ENCODE measurements at places on chromosomes 5 and 9.

DNA sequence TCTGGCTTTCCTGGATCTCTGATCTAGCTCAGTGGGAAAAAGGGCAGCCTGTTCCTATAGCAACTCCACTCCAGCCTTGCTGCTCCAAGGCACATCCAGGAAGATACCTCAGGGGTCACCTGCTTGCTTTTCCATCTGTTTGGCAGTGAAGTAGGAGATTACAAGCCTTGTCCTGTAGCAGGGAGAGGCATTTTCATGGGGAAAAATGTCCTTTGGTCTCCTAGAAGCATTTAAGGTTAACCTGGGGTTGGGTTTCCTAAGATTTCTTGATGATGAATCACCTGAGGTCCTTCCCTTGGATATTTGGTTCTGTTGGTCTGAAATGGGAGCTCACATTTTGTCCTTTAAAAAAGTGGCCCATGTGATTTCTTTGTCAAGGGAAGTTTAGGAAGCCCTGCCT lies 1.5 kb upstream of the TMEM174 start:
- DNase-seq = no peak

- peak; percentile 89 for DNase-seq
Measured at GRCh38 chr5:124180875-124181461, 565.5 kb downstream of the ZNF608 start.

GRCh38 chr5:99706160-99706559 lies 777.4 kb upstream of the CHD1 start:
- DNase-seq = no peak

- no peak for DNase-seq
Measured at GRCh38 chr9:106449336-106449927, 413.5 kb upstream of the ZNF462 start.

GRCh38 chr9:17165764-17166163 lies 30.9 kb downstream of the CNTLN start:
- no peak for DNase-seq

- DNase-seq = no peak
Measured at GRCh38 chr9:102456562-102456961, 538.6 kb upstream of the CYLC2 start.

DNA sequence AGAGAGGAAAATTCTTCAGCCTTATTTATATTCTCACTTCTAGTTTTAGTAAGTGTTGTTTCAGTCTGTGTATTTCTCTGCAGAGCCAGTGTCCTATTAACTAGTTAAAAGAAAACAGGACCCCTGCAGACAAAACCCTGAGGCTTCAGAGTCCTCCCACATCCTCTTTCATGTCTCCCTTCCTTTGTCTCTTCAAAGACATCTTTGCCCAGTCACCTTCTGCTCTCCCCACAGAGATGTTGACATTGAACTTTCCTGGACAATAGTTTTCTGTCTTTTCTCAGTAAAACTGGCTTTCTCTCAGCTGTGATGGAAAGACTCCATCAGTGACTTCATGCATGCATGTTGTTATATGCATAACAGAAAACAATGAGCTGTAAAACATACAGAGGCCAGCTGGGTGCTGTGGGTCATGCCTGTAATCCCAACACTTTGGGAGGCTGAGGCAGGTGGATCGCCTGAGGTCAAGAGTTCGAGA lies 20.2 kb downstream of the GRAMD2B start:
- DNase-seq = no peak

GRCh38 chr5:119323601-119324000 lies 32.2 kb upstream of the TNFAIP8 start:
- DNase-seq = no peak

GRCh38 chr9:128770286-128771030 lies 1.3 kb downstream of the ZER1 start:
- DNase-seq = no peak

- peak; percentile 15 for DNase-seq
Measured at GRCh38 chr5:36743891-36744772, 132.4 kb upstream of the NIPBL start.

- no peak for DNase-seq
Measured at GRCh38 chr5:102801371-102801770, 46.3 kb downstream of the PAM start.

DNA sequence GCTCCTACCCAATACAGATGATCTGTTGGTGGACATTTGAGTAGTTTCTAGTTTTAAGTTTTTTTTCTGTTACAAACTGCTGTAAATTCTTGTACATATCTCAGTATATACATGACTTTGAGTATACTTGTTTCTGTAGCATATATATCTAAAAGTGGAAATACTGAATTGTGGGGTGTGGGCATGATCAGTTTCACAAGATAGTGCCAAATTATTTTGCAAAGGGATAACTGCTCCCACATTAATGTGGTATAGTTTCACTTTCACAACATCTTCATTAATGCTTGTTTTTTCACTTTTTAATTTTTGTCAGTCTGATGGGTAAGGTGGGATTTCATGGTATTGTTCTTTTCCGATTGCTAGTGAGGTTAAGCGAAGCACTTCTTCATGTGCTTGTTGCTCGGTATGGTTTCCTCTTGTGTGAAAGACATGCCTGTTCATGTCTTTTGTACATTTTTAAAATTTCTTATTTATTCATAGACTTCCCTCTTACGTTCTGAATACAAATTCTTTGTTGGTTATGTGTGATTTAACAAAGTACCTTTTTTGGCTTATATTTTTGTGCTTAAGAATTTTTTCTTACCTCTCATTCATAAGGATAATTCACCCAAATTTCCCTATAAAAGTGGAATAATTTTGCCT lies 103.5 kb downstream of the CDC42SE2 start:
- DNase-seq = no peak

DNA sequence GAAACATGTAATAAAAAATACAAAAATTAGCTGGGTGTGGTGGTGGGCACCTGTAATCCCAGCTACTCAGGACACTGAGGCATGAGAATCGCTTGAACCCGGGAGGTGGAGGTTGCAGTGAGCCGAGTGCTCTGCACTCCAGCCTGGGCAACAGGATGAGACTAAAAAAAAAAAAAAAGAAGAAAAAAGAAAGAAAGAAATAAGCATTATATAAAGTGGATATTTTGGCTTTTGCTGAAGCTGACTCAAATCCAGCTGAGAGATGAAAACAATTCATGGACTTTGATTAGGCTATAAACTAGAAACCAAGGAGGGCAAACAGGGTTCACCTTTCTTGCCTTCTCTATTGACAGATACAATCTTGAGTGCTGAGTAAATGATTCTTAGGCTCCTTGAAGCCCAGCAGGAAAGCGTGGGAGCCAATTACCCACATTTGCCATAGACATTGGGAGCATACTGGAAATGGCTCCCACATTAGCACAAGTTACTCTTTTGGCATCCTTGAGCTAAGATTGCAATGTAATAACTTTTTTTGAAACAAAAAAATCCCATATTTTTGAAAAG lies 2.4 kb upstream of the BTF3 start:
- no peak for DNase-seq

- DNase-seq = no peak
Measured at GRCh38 chr5:15001517-15001916, 129.9 kb upstream of the ANKH start.

DNA sequence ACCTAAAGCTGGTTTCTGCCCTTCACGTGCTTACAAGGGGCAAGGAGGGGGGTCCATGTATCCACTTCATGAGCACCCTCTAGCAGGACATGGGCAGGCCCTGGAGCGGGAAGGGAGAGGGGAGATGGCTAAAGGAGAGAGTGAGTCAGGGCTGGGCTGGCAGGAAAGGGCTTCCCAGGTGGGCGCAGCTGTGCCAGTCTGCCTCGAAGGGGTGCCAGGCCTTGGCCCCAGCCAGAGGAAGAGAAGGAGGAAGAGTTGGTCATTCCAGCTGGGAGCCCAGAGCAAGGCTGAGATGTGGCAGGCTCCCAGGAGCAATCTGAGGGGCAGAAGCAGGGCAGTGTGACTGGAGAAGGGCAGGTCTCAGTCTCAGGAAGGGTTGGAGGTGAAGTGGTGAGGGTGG lies 24.7 kb downstream of the TRIM14 start:
- DNase-seq = no peak

DNA sequence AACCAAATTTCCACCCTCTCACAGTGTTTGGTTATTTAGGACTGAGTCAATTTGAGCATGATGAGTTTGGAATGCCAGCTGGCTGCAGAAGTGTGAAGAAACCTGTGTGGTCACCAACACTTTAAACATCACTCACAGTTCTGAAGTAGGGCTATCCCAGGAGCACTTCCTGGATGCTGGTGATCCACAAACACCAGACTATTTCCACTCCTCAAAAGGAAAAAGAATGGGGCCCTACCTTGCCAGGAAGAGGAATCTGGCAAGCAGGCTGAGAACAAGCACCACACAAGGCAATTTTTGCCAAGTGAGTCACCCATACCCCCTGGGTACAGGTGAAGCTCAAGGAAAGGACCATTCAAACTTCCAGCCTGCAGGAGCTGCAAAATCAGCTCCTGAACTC lies 294.2 kb upstream of the PTGER4 start:
- no peak for DNase-seq

DNA sequence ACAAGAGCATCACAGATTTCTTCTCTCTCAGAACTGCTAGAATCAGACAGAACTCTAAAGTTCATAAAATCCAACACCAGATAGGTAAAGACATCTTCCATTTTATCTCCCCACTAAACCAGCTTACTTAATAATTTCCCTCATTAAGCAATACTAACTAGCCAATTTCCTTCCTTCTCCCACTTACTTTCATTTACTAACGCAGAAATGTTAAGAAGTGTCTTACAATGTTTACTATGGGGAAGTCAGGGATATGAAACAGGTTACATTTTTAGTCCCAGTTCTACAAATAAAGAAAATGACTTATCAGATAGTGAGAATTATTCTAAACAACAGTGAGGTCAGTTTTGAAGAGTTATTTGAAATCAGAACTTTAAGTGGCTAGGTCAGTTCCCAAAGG lies 236.5 kb downstream of the FBXL17 start:
- DNase-seq = no peak

DNA sequence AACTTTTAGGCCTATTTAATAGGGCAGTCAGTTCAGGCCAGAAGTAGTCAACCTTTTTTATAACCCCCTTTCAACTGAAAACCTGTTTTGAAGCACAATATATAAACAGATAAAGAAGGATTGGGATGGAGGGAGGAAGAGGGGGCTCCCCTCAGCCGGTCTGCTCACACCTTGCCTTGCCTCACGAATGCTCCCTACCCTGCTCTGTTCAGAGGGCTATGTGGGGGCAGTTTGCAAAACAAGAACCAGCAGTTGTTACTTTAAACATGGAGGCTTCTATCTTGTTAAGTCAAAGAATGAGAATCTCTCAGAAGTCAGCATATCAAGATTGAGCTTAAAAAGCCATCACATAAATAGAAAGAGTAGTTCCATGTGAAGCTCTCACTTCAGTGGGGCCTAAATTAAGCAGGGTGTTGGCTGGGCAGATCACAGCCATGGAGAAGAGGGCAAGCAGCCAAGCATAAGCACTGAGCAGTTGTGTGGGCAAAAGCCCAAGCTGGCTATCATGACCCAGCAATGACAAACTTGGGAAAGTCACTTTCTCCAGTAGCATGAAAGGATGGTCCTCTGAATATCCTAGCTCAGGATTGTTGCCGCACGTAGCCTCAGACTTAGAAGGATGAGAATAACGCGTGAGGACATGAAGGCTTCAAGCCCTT lies 70.6 kb downstream of the ALDH1A1 start:
- DNase-seq = no peak

DNA sequence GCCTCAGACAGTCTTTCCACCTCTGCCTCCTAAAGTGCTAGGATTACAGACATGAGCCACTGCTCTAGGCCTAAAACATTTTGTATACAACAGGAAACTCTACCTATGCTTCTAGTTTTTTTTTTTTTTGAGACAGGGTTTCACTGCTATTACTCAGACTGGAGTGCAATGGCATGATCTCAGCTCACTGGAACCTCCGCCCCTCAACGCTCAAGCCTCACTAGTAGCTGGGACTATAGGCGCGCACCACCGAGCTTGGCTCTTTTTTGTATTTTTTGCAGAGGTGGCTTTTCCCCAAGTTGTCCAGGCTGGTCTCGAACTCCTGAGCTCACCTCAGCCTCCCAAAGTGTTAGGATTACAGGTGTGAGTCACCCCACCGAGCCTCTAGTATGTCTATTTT lies 5.4 kb downstream of the HSPA9 start:
- no peak for DNase-seq

DNA sequence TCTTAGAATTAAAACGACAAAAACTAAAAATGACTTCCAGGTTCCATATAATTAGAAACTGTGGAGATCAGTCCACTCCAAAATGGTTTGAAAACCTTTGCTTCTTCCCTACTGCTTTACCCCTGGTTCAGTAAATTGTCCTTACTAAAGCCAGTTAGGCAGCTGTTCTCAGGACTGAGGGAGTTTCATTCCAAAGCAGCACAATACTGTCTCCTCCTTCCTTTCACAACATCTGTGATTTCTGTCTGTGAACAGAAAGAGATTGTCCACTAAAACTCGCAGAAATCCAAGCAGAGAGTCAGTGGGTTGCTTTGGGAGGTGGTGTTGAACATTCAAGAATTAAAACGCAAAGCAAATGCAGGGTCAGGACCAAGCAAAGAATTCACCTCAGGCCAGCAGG lies 740.8 kb upstream of the ZNF608 start:
- DNase-seq = no peak

GRCh38 chr5:174338185-174339010 lies 292.9 kb downstream of the NSG2 start:
- no peak for DNase-seq

DNA sequence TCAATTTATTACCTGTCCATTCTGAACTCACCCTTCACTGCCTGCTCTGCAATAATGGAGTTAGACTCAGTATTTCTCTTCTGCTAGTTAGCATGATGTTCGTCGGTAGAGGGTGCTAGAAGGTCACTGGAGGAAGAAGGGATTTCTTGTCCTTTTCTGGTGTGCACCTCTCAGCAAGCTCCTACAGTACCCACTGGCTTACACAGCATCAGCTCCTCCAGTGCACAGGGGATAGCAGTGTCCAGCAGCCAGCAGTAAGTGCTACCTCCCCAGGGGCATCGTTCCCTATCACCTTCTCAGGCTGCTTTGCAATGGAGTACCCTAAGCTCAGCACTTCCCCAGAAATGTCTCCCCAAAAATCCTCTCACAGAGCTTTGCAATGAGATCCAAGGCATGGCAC lies 45.9 kb upstream of the APC start:
- no peak for DNase-seq

- no peak for DNase-seq
Measured at GRCh38 chr5:115423051-115423450, 121.5 kb downstream of the FEM1C start.

DNA sequence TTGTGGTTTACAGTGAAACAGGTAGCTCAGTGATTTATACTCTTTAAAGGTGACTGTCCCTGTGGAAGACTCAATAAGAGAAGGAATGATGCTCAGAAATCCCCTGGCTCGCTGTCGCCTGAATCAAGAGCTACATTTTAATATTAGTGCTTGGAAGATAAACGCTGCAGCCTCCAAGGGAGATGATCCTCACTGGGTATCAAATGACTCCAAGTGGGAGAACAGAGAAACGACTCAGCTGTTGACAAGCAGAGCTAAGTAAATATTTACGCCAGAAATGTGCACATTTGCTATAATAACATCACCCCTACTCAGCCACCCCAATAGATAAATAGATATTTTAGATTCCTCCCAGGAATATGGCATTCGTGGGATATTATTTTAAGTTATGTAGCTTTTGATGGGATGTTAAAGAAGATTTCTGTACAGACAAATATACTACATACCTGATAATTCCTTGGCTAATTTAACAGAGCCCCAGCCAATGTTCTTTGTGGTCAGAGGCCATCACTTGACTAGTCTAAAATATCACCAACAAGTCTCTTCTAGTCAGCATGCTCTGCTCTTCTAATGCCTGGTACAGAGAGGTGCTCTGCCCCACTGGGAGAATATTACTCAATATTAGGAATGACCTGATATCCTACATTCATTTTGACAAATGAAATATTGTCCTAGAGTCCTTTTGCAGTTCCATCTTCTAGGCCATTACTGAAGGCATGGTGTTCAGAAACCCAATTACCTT lies 18.3 kb upstream of the CCDC192 start:
- no peak for DNase-seq

All from AG09319 (cell line).